ENCODE measurements at places on chromosomes 3 and 15.

DNA sequence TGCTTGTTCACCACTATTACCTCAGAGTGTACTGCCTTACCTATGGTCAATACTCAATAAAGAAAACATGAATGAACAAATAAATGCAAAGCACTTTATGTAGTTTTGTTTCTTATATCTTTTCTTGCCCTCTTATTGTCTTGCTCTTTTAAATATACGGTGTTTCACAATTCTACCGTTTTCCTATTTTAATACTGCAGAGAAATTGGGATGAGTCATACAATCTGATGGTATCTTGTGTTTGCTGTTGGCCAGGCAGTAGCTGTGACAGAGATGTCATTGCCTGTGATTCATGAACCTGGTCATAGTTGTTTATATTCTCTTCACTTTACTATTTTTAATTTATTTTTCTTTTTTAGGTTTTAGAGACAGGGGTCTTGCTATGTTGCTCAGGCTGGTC lies 48.3 kb downstream of the SERP1 start:
- DNase-seq = no peak

- DNase-seq = no peak
These were observed 93.9 kb downstream of the OPA1 start for GRCh38 chr3:193686665-193687483.

- no peak for DNase-seq
These were observed 67.1 kb upstream of the CDV3 start for GRCh38 chr3:133506215-133506901.

GRCh38 chr15:40155270-40155910 lies 5.5 kb upstream of the BUB1B start:
- no peak for DNase-seq

DNA sequence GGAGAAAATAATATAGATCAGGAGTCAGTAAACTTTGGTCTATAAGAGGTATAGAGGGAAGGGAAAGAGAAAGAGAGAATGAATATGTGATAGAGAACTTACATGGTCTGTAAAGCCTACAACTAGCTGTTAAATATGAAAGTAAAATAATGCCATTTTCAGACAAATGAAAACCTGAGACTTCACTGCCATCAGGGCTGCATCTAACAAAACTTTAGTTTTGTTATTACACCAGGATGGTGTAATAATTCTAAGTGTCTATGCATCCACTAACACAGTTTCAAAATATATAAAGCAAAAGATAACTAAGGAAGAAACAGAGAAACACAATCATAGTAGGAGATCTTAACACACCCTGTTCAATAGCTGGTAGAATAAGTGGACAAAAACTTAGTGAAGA lies 217.7 kb downstream of the KLF13 start:
- DNase-seq = no peak

GRCh38 chr15:74709011-74709410 lies 13.2 kb upstream of the EDC3 start:
- DNase-seq = no peak

DNA sequence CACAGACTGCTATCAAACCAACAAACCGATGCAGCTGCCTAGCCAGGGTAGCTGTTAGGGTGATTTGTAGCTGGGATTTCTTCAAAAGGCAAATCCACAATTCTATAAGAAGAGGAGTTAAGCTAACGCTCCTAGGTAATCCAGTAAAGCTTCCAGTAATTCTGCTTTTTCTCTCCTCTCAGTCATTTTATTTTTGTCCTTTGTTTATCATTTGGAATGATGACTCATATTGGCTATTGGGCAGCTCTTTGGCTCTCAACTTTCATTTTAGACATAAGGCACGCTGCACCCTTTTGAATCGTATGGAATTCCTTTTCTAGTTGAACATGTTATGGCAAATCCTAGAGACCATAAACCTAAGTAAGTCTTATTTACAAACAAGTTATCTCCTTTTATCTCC lies 53.2 kb upstream of the PPARG start:
- no peak for DNase-seq

- no peak for DNase-seq
These were observed 753 bp upstream of the MYO5A start for GRCh38 chr15:52529341-52529924.

DNA sequence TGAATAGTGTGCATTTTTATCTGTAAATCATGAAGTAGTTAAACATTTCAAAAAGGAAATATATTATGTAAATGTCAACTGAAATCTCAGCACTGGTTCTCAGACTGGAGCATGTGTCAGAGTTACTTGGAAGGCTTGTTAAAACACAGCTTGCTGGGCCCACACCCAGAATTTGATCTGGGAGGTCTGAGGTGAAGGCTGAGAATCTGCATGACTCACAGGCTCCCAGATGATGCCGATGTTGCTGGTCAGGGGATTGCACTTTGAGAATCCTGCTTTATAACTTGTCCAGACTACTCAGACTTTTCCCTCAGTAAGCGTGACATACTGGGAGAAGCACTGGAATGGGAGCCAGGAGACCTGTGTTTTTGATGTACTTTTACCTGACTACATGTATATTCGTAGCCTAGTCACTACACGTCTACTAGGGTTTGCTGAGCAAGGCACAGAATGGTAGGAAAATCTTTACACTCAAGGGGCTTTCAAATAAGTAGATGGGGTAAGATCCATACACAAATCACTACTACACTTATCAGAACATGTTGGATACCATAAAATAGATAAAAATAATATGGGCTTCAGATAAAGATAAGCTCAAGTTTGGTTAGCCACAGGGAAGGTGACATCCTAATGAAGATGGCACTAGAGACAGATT lies 77.1 kb upstream of the MEX3B start:
- no peak for DNase-seq

DNA sequence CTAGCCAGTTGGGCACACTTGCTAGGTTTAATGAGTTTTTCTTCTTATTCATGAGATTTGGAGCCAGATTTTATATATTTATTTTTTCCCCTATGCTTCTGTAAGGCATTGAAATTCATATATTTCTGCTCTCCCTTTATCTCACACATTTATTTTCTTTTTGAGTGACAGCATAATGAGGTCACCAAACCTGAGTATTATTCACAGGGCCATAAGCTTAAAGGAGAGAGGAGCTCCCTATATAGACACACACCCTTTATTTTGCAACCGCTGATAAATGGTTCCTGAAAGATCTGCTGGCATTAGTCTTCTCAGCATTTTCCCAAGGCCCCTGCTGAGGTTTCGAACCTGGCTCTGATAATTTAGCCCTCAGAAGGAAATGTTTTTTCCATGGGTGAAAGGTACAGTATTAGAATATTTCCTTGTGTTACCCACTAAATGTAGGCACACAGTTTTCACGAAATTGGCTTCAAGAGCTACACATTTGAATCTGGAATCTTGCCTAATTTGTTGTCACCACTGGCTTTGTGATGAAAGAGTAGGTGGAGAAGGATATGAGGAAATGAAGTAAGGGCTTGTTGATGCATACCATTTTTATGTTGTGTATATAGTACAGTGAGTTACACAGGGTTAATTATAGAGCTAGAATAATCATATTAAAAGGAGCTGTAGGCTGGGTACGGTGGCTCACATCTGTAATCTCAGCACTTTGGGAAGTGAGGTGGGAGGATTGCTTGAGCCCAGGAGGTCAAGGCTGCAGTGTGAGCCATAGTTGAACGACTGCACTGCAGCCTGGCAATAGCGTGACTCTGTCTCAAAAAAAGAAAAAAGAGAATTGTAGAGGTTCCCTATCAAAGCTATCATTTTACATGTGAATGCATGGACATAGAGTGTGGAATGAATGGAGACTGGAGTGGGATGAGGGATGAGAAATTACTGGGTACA lies 6.5 kb downstream of the KLHL18 start:
- no peak for DNase-seq

DNA sequence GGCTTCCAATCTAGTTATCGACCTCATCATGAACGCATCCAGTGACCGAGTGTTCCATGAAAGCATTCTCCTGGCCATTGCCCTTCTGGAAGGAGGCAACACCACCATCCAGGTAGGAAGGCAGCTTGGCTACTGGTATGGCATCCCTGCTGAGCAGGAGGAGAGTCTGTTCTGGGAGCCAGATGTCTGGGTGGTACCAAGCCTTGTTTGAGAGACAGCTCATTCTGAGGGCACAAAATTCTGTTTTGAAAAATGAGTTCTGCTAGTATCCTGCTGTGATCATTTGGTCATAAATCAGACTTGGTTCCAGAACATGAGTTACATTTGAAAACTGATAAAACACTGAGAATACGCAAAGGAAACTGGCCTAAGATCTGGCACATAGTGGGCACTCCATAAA lies 242.1 kb downstream of the ITPR1 start:
- DNase-seq = no peak

- DNase-seq = no peak
These were observed 23.9 kb upstream of the OR5H6 start for GRCh38 chr3:98240131-98240530.

GRCh38 chr3:179375091-179375999 lies 27.8 kb downstream of the MFN1 start:
- no peak for DNase-seq

GRCh38 chr3:194937144-194937543 lies 251.5 kb downstream of the FAM43A start:
- DNase-seq = no peak

DNA sequence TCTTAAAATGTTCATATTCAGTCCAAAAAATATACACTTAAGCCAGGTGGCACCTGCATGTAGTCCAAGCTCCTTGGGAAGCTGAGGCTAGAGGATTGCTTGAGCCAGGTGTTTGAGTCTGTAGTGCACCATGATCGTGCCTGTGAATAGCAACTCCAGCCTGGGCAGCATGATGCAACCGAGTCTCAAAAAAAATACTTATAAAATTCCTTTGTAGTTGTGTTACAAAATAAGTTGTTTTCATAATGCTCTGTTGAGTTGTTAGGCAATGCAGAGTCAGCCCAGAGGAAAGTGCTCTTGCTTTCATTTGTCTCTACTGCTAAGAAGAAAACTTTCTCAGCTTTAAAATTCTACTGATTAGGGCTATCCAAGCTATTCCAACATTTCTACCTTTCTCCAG lies 442.8 kb upstream of the ARRDC4 start:
- DNase-seq = no peak

- no peak for DNase-seq
These were observed 69.7 kb upstream of the LINGO1 start for GRCh38 chr15:77702211-77702957.

GRCh38 chr3:123258811-123259420 lies 57.2 kb downstream of the SEC22A start:
- DNase-seq = no peak

DNA sequence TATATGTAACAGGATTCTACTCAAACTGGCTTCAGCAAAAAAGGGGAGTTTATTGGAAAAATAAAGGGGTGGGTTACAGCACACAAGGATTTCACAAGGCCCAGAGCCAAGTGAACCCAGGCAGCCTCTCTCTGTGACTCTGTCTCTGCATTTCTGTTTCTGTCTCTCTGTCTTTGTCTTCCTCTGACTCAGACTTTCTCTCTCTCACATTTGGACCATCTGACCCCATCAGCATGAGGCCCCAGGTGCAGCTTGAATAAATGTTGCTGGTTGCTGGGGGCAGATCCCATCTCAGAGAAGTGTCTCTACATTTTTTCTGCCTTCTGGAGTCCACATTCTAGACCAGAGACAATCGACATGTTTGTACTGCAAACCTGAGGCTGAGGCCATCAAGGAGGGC lies 45.0 kb downstream of the RPLP1 start:
- DNase-seq = no peak

- DNase-seq = no peak
These were observed 47.5 kb upstream of the GBE1 start for GRCh38 chr3:81808900-81809299.

GRCh38 chr3:176566757-176567156 lies 630.5 kb downstream of the TBL1XR1 start:
- DNase-seq = no peak

DNA sequence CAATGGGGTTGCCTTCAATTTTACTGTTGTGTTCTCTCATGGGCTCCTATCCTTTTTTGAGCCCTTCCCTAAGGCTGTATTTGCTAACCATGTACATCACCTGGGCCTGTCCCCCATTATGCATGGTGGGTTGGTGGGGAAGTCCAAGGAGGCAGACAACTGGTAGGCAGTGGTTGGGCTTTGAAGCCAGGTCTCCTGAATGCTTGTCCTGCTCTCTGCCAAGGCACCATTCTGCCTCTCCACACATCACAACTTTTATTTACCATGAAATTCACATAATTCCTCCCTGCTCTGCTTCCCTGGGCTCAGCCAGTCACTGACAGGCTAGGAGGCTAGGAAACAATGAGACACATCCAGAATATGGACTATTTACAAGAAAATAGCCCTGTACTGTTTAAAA lies 41.0 kb upstream of the COPB2 start:
- DNase-seq = no peak

DNA sequence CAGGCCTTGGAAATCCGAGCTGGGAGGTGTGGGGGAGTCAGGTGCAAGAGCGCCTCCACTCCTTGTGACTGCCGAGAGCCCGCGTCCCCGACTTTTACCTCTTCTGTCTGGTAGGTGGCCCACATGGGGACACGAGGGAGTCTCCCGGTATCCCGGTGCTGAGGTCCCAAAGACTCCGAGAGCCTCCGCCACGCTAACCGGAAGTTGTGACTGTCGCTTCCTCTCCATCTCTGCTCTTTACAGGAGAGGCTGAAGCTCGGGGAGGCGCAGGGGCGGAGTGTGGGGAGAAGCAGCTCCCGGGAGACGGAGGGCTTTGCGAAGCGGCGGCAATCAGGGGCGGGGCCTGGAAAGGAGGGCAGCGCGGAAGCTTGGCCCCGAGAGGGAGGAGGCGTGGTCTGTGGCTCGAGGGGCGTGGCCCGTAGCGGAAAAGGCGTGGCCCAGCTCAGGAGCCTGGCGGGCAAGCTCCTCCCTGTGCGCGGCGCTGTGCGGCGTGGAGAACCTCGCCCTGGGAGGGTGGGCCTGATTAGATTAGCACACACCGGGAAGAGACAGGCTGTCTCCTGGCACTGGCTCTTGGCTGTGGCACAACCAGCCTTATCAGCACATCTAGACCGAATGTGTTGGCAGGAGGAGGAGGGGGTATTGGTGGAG lies 143.9 kb downstream of the GABRB3 start:
- DNase-seq = no peak

- no peak for DNase-seq
These were observed 178.4 kb downstream of the ATP10A start for GRCh38 chr15:25684521-25685431.

DNA sequence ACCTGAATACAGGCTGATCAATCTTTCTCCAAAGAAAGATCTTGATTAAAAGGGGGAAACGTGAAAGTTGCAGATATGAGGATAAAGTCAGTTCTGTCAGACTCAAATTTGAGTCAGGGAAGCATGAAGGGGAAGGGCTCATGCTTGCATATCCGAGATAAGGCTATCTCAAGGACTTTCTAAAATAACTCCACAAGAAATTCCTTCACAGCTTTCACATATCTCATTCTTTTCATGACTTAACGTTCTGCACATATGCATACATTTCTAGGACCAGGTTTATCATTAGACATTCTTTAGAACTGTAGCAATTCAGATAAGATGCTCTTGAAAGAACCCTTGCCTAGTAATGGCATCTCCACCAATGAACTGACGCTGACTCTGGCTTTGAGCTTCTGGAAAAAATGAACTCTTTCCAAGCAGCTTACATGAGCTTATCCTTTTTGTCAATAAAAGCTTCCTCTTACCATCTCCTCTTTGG lies 15.9 kb downstream of the SH3GL3 start:
- no peak for DNase-seq

- no peak for DNase-seq
These were observed 176.9 kb downstream of the FNDC3B start for GRCh38 chr3:172216267-172216666.

GRCh38 chr15:99324700-99325099 lies 73.4 kb downstream of the LRRC28 start:
- DNase-seq = no peak

All from activated CD8-positive, alpha-beta memory T cell treated with anti-CD3 and anti-CD28 coated beads for 1 hour (primary cell).